Lung microvascular endothelial cell (primary cell): ENCODE measurements at places on chromosomes 7 and 10. TPM values are rescaled to one million over a fixed set of nuclear protein-coding genes. Genes with fewer than 3 reads are reported as not detected.

DNA sequence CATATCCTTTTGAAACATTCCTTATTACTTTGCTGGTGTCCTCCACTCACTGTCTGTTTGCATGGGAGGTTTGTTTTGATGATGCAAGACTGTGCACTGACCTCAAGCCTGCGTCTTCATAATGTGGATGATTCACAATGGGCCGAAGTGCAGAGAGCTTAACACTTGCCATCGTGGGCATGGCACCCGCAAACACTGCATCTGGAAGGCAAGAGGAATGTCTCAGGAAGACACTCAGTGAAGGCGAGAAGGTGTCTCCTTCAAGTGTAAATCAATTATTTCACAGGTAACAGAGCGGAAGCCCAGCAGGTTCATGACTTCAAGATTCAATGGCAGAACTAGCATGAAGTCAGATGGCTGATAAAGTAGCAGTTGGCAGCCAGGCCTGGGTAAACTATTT lies 98.1 kb downstream of the DPY19L1 start:
- peak; percentile 6 for DNase-seq

DNA sequence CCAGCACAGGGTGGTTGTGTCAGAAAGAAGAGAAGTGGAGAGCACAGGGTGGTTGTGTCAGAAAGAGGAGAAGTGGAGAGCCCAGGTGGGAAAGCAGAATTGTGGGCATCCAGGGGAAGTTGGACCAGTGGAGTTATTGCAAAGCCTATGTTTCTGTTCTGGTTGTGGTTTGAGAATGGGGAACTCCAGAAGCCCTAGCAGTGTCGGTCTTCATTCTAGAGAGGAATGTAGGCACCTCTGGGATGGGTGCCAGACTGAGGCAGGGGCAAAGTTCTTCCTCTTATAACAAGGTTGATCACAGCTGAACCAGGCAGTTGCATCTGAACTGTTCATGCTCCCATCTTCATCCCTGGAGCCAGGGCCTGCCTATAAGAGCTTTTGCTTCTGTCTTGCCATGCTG lies 954 bp downstream of the FSCN3 start:
- DNase-seq, result no peak

PNLIPRP3 gene
- not detected in 2 replicates for total RNA-seq

SLC18A3 gene
- total RNA-seq, result not detected in 2 replicates

DNA sequence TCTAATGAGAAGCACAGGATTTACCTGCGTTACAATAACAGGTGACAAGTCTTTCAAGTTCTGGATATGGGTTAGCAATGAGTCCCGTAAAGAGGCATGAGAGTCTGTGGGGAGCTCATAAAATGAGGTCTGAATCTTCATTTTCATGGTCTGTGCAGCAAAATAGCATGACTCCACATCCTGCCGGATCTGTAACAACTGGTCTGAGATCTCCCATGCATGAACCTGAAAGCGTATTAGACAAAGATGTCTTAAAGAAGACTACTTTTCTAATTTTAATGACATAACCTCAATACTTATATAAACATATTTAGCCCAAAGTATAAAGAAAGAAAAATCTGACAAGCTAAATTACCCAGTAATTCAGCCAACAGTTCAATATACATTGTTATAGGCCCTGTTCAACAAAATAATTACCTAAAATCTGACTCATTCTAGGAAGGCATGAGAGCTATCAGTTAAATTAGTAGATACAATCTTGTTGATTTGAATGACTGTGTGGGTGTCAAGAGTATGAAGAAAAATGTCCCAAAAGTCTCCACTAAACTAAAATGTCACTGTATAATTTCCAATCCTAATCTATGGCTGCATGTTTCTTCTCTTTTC lies 36.9 kb downstream of the TNPO3 start:
- DNase-seq, result no peak

DNA sequence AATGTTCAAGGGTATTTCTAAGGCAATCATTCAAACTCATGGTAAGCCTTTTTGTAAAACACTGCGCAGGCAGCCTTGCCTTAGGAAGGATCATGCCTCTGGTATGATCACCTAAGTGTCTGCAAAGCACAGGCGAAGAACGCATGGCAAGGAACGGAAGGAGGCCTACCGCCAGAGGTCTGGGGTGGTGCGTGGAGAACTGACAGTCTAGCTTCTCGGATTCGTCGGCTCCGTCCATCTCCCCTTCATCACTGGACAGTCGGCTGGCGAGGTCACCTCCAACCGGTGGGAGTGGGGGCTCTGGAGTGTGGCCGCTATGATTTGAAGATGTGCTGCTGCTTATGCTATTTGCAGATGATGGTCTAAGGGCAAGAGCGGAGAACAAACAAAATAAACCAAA lies 42.6 kb upstream of the EFCAB10 start:
- DNase-seq, result no peak

- DNase-seq, result no peak
Observed at GRCh38 chr7:46164629-46165028, 243.6 kb upstream of the IGFBP3 start.

GRCh38 chr10:4202938-4203337 lies 417.9 kb upstream of the KLF6 start:
- no peak for DNase-seq

ZCCHC24 gene
- total RNA-seq, result 2.8 and 4.0 TPM in 2 replicates

DNA sequence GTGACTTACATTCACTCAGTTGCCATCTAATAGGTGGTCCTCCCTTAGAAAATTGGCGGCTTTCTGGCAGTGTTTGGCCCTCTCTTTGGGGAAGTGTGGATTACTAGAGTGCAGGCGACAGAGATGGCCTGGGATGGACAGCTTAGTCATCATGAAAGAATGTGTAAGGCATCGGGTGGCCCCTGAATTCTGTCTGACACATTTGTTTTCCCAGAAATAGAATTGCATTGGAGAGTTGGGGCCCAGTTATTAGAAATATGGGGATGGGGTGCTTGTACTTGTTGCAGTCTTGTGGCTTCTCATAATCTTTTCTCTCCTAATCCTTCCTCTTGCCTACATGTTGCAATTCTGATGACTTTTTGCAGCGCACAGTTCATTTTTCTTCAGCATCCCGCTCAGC lies 13.8 kb downstream of the TCF7L2 start:
- peak; percentile 59 for DNase-seq

DNA sequence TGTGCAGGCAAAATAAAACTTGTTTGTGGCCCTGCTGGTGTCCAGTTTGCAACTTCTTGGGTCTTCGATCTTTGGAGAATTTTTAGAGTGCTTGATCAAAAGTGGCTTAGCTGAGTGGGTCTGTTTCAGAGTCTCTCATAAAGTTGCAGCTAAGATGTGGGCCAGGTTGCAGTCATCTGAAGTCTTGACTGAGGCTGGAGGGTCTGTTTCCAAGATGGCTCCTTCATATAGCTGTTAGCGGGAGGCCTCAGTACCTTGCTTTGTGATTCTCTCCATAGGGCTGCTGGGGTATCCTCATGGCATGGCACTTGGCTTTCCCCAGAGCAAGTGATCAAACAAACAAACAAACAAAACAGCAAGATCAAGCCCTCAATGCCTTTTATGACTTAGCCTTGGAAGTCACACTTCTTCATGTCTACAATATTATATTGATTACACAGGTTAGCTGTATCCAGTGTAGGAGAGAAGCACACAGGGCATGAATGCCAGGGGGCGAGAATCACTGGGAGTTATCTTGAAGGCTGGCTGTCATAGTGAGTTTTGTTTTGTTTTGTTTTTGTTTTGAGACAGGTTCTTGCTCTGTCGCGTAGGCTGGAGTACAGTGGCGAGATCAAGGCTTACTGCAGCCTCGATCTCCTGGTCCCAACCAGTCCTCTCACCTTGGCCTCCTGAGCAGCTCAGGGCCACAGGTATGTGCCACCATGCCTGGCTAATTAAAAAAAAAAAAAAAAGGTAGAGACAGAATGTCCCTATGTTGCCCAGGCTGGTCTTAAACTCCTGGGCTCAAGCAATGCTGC lies 10.2 kb downstream of the CYP26A1 start:
- DNase-seq, result no peak

- no peak for DNase-seq
Observed at GRCh38 chr7:149782682-149783345, 9.4 kb upstream of the ZNF467 start.

CAMK1D gene
- total RNA-seq, result 0.44 and 1.4 TPM in 2 replicates

DNA sequence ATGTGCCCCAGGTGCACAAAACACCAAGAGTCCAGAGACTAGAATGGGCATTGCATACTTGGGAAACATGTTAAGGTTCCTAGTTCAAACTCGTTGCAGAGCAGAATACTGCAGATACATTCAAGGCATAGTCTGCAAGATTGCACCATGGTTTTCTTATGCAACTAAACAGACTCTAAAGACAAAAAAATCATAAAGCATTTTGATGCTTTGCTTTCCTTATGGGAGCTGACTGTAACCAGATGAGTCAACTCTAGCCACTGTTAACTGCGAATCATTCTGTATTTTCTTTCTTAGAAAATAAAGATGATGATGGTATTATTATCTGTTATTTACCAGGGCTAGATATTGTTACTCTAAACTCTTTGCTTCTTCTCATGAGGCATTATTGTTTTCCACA lies 19.7 kb downstream of the TRUB1 start:
- no peak for DNase-seq

- no peak for DNase-seq
Observed at GRCh38 chr7:70668606-70669358, 463.2 kb upstream of the GALNT17 start.

- no peak for DNase-seq
Observed at GRCh38 chr10:107244122-107244521, 79.6 kb upstream of the SORCS1 start.

DNA sequence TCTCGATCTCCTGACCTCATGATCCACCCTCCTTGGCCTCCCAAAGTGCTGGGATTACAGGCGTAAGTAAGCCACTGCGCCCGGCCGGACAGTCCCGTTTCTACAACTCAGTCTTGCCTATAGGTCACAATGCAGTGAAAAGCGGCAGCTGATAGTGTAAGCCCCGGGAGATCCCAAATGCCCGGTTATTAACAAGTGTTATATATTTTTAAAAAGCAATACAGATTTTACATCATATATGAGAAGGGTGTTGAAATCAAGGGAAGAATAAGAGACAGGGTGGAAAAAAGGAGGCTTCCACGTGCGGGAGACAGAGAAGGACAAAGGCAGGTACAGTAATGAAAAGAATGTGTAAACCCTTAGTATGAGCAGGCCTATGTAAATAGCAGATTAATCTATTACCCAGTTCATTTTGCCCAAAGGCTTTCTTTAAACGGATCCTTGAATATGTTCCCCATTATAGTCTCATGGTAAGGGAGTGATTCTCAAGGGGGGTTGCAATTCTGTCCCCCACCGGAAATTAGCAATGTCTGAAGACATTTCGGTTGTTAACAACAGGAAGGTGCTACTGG lies 170.8 kb downstream of the PDE1C start:
- DNase-seq, result no peak

DNA sequence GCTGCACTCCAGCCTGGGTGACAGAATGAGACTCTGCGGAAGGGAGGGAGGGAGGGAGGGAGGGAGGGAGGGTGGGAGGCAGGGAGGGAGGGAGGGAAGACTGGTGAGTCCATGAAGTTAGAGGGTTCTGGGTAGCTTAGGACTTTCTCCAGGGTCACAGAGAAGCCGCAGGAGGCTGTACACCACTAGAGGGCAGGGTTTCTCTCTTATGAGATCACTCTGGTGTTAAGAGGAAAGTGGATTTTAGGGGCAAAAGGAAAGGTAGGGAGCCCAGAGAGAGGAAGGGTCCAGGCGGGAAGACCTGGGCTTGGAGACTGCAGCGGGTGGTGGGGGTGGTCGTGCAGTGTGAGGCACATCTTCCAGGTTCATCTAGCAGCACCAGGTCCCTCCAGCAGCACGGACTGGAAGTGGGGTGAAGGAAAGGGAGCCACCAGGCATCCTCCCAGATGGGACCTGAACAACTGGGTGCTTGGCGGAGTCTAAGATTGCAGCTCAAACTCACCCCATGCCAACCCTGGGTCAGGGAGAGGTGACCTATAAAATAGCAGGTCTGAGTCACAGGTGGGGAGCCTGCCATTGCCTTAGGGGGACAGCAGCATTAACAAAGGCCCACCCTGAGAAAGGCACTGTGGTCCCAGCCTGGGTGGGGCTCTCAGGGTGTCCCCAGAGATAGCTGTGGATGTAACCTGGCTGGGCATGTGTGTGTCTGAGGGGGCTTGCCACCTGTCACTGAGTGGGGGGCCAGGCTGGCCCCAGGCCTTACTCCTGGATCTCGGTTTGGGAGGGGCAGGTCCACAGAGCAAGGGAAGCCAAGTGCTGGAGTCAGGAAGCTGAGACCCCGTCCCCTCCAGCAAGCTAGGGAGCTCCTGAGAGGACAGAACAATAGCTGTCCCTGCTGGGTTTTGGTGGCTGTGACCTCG lies 48.5 kb upstream of the SLC29A3 start:
- DNase-seq, result peak; percentile 80

- no peak for DNase-seq
Observed at GRCh38 chr7:598899-599298, 79.3 kb upstream of the PDGFA start.

- no peak for DNase-seq
Observed at GRCh38 chr10:88682491-88682890, 18.2 kb downstream of the LIPF start.
